ENCODE measurements at places on chromosomes 6 and 20. TPM values are rescaled to one million over a fixed set of nuclear protein-coding genes. Genes with fewer than 3 reads are reported as not detected.
A peak's percentile ranks its signal among the peaks of the same experiment; 100 is the strongest.

GRCh38 chr20:44097521-44098255 is 89.3 kb downstream of the JPH2 start:
- no peak for DNase-seq

GRCh38 chr6:21357262-21357661 is 236.3 kb upstream of the SOX4 start:
- no peak for DNase-seq

DNA sequence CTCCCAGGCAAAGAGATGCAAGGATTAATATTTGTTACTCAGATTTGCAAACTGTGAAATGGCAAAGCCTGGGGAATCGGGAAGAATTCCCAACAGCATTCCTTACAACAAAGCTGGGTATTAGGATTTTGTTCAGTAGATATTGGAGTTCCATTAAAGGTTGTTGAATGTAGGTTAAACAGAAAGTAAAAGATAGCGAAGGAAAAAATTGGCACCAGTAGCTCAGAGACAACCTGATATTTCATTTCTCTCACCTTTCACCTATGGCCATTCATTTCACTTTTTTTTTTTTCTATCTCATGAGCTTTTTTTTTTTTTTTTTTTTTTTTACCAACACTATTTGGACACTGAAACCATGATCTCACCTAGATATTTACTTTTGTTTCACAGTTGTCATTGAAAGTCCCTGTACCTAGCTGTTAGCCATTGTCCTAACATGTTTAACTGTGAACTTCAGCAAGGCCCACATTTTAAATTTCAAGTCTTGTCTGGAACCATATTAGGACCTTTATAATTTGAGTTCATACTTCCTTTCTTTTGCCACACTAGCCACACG is 552.5 kb downstream of the HAO1 start:
- no peak for DNase-seq

DNA sequence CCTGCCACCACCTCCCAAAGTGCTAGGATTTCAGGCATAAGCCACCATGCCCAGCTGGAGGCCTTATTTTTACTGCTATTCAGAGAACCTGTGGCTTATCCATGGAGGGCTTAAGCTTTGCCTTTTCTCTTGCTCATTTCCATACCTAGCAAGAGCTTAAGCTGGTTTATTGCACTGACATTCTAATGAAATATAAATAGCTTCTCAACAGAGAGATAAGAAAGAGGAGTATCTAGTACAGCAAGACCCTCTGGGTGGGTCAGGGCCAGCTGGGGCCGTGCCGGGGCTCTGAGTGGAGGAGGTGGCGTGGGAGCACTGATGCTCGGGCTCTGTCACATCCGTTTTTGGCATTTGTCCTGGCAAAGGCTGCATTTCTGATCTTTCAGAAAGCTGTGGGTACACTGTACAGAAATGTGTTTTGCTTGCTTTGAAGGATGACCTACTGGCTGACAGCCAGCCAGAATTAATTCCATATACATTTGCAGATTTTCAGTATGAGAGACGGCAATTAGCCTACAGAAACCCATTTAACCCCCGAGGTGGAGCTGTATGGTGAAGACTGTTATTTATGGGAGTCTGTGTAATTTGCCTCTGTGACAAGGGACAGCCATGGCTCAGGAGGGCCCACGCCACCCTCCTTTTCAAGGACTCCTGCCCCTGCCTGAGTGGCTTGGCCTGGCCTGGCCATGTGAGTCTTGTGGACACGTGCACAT is 181.6 kb upstream of the AKAP12 start:
- DNase-seq: no peak

GRCh38 chr6:160930547-160931377 is 60.8 kb upstream of the MAP3K4 start:
- DNase-seq: peak; percentile 82

DNA sequence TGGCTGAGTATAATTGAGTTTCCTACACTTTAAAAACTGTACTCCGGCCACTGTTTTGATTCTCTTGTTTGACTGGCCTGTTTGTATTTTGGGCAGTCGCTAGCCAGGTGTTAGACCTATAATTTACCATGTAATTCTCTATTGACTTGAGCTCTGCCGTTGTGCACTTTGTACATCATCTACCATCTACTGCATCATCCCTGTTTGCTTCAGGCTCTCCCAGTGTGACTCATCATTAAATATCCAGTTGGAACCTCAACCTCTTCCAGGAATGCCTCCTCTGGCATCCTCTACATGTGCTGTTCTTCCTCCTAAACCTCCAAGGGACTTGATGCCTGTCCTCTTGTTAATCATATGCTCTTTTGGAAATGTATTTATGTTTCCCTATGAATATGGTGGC is 72.3 kb downstream of the FARS2 start:
- DNase-seq: no peak

DNA sequence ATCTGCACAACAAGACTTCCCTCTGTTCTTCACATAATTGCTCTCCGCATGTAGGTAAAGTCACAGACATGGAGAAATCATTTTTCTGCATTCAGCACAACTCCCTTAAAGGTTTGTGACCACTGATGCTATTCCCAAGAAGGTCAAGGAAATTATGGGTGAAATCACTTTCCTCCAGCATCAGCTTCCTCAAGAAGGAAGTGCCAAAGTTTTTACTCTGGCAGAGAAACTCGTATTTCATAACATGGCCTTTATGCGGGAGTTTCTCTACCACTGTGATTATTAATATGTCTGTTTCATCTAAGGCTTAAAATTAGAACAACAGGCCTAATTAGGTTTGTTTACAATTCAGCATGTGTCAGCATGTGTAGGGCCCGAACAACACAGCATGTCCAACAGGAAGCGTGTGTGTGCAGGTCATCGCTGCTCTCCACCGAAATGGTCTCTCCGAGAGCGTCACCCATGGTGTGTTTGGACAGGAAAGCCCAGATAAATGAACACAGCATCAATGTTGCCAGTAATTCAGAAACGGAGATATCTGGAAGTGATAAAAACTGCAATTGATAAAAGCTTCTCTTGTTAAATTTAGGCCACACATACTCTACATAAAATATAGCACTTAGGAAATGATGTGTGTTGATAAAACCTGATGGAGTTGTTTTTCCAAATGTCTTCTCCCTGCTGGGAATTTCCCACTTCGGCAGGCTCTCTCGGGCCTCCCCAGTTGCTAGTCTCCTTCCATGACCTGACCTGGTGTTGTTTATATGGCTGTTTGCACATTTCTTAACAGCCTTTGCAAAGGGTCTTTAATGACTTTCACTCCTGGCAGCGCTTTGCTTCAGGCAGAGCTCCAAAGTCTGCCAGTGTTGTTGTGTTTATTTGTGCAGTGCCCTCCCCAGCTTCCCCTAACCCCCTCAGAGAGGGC is 265.1 kb upstream of the CEP162 start:
- no peak for DNase-seq

DNA sequence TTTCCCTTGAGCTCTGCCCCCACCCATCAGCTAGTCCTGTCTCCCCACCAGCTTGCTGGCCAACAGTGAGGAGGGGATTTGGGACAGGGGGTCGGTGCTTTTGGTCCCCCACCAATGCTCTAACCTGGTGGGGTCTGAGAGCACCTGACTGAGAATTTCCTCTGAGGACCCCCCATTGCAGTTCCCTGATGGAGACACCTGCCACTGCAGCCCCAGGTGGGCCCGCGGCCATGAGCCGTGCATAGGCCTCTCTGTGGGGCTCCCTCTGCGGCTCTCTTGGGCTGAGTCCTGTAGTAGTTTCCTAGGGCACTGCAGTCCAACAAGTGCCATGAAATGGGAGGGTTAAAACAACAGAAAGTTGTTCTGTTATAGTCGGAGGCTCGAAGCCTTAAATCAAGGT is 172.2 kb upstream of the SNX9 start:
- DNase-seq: no peak

- no peak for DNase-seq
These were observed 73.0 kb upstream of the BTBD3 start for GRCh38 chr20:11844691-11845090.

GRCh38 chr6:142537612-142538478 is 236.0 kb downstream of the ADGRG6 start:
- DNase-seq: no peak

- DNase-seq: no peak
These were observed 82.2 kb upstream of the OPRM1 start for GRCh38 chr6:153956808-153957207.

DNA sequence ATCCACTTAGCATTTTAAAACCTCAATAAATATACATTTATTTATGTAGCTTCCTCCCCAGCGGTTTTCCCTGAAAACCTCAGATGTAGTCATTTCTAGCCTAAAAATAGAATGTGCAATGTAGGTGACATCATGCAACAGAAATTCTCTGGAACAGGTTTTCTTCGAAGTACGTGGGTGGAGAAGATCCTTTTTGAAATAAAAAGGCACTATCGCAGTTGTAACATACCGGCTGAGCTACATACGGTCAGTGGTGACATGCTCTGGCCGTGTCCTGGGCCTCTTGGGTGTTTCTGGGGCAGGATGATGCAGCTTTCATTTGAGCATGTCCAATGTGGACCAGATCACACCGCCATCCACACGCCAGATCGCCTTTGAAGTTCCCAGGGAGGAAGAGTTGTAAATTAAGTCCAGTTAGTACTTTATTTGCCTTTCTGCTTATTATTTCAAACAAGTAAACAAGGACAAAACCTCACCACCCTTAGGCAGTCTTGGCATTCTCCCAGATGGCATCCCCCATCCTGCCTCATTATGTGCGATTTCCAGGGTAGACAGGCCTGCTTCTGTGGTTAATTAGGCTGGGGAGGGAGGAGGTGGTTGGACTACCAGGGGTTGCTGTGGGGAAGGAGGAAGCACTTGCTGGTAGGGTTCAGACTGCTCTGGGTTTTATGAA is 109.5 kb upstream of the CLDN20 start:
- DNase-seq: no peak

GRCh38 chr6:104884867-104885517 is 25.3 kb upstream of the HACE1 start:
- no peak for DNase-seq

MOG gene
- 0.16 TPM for total RNA-seq

PPT2 gene
- total RNA-seq: 27.0 TPM

STMND1 gene
- not detected for total RNA-seq

DNAH8 gene
- total RNA-seq: not detected

MEP1A gene
- not detected for total RNA-seq

IFT52 gene
- total RNA-seq: 8.1 TPM
